ENCODE measurements at places on chromosomes 12 and 14.
A peak's percentile ranks its signal among the peaks of the same experiment; 100 is the strongest.

GRCh38 chr14:104252256-104253215 is 114.1 kb downstream of the KIF26A start:
- no peak for DNase-seq

GRCh38 chr14:65915125-65915524 is 502.6 kb downstream of the FUT8 start:
- peak; percentile 29 for DNase-seq

GRCh38 chr12:5134861-5135525 is 91.3 kb downstream of the KCNA5 start:
- no peak for DNase-seq

GRCh38 chr12:31591380-31591901 is 505 bp upstream of the DENND5B start:
- DNase-seq: no peak

GRCh38 chr12:52947738-52948423 is 1.0 kb upstream of the KRT18 start:
- DNase-seq: no peak

DNA sequence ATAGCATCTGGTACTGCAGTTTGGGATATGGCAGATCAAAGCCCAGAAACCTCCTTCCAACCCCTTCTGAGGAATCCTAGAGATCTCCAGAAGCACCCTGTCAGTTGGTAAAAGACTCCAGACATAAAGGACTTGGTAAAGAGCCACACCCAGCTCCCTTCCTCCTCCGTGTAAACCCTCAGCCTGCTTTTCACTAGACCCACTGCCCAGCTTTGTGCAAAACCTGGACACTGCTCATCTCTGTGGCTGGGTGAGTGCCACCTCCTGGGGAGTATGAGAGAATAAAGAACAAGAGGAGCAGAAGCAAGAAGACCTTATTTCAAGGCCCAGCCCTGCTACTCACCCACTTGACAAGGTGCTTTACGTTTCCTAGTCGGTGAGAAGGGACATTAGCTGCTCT is 33.0 kb downstream of the ANO2 start:
- DNase-seq: no peak

DNA sequence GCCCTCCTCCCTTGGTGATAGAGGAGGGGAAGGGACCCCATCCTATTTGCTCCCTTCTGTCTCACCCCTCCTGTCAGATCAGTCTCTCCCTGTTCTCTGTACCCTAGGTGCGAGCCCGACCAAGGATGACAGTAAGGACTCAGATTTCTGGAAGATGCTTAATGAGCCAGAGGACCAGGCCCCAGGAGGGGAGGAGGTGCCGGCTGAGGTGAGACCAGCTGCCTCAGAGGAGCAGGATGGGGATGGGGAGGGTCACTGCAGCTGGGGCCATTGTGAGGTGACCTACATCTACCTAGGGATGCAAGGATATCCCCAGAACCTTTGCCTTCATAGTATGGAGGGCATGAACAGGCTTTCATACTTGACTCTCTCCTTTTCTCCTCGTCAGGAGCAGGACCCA is 22.2 kb downstream of the AGAP2 start:
- DNase-seq: no peak

DNA sequence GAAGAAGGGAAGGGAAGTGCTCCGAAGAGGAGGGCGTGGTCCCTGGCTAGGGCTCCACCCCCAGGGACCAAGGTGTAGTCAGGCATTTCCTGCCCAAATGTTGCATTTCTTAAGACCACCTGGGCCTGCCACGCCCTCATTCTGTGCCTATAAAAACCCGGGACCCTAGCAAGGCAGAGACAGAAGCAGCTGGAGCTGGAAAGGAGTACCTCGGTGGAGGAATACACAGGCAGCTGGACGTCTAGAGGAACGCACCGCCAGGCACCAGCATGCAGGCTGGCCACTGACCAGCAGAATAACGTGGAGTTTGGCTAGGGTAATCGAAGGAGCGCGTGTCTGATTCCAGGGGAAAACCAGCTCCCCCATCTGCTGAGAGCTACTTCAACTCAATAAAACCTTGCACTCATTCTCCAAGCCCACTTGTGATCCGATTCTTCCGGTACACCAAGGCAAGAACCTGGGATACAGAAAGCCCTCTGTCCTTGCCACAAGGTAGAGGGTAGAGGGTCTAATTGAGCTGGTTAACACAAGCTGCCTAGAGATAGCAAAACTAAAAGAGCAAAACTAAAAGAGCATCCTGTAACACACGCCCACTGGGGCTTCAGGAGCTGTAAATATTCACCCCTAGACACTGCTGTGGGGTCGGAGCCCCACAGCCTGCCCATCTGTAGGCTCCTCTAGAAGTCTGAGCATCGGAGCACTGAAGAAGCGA is 21.0 kb downstream of the CFL2 start:
- DNase-seq: no peak

DNA sequence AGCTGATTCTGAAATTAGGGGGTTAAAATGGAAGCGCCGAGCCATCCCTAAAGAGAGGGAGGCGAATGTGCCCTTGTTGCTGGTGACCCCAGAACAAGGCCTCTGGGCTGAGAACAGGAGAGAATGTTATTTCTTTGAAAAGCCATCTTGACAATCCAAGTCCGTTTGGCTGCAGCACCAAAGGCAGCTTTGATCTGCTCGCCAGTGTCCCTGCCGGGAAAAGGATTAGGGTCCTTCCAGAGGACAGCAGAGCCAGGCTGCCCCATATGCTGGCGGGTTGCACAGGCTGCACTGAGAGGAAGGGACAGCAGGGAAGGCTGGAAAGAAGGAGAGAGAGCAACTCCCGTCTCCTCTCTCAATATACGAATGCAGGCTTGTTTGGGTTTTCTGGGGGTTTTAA is 141.7 kb downstream of the TMEM132C start:
- DNase-seq: no peak

DNA sequence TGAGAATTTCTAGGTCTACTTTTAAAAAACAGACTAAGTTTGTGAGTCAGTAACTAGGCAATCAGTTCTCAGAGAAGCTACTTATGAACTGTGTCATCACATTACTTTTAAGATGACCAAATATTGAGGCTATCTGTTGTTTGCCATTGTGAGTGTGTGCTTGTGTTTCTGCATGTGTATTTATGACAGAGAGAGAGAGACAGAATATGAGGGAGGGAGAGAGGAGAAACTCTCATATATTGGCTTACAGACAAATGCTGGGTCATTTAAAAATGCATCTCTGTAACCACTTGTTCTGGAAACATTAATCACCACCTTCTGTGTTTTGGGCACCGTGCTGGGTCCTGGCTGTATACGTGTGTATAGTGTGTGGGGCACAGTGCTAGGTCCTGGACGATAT is 161.5 kb upstream of the FRMD6 start:
- no peak for DNase-seq
